GM04503 (cell line): ENCODE measurements at places on chromosomes 7 and 10.
A peak's percentile ranks its signal among the peaks of the same experiment; 100 is the strongest.

- no peak for DNase-seq
Observed at GRCh38 chr10:102493771-102494170, 8.7 kb downstream of the ACTR1A start.

DNA sequence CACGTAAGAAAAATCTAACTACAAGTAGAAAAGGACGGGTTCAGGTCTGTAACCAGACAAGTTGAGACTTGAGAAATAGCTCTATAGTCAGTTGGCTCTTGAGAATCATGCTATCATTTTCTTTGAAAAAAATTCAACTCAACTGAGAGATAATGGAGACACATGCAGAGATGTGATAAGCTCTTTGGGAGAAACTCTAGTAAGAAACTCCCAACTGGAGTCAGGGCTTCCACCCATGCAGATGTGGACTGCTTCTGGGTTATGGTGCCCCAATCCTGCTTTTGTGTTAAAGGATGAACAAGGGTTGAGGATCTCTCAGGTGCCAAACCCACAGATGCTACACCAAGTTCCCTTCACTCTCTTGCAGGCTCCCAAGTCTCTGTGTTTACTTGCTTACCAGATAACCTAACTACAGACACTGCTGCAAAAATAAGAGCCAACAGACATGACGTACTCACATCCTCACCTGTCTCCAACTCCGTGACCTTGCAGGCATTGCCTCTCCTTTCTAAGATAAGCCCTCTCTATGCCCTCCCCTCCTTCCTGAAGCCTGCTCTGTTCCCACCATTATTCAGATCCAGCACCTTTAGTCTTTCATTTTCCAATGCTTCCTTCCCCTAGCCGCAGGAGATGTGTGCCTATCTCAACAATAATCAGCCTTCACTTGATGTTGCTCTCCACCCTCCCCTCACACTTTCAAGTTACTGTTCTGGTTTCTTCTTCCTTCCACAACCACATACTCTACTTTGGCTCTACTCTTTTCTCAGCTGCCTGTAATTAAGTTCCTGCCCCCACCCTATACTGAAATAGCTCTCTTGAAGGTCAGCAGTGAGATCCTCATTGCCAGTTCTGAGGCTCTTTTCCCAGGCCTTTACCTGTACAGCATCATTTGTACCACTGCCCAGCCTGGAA, 130.0 kb downstream of the ICA1 start:
- DNase-seq: no peak

GRCh38 chr10:78301891-78302738, 268.5 kb downstream of the RPS24 start:
- DNase-seq: no peak

DNA sequence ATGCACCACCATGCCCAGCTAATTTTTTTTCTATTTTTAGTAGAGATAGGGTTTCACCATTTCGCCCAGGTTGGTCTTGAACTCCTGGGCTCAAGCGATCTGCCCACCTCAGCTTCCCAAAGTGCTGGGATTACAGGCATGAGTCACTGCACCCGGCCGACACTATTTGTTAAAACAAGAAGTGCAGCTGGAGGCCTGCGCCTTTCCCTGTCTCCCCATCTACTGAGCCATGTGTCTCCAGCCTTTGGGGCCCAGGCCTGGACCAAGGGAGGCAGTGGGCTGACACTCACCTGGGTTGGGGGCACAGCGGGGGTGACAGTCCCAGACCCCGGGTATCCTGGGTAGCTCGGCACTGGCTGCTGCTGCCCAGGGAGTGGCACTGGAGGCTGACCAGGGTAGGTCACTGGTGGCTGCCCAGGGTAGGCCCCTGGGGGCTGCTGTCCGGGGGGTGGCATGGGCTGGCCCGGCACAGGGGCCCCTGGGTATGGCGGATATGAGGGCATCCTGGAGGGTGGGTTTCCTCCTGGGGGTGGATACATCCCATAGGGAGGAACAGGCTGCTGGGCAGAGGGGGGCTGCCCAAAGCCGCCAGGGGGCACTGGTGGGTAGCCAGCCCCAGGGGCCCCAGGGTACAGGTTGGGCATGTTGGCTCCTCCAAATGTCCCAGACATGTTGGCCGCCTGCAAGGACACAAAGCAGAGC, 36.3 kb downstream of the PLAC9 start:
- no peak for DNase-seq

DNA sequence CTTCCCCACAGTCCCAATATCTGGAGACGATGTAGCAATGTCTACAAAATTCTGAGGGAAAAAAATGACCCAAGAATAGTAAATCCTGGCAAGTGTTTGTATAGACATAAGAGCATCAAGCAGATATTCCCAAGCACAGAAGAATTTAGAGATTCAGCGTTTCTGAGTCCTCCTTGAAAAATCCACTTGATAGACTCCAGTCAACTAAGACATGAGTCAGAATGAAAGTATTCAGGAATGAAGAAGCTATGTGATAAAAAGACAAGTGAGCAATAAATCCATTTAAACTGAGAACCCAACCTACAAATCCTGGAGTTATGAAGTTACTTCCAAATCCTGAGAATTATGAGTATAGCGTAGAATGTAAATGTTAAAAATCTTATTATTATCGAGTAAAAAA, 86.1 kb upstream of the NPY start:
- no peak for DNase-seq

DNA sequence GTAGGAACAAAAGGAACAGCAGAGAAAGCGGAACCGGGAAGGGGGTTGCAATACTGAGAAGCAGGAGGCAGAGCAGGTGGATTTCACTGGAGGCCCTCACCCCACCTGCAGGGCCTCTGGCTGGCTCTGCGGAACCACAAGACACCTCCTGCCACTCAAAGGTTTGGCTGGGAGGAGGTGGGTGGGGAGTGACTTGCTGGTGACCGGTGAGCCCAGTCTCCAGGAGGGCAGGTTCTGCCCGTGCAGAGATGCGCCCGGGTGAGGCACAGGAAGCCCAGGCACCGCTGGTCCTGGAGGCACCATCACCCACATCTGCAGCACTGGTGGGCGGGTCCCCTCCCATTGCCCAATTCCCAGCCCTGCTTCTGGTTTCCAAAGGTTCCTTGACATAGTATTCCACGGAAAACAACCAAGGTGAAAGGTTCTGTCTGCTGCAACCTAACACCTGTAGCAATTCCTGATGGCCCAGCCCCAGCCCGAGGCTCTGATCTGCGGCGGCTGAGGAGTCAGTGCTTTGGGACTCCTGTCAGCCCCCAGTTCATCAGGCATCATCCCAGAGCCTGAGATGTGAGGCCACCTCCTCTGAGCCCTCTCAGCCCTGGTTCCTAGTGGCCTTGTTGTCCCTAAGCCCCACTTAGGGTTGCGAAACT, 64.4 kb downstream of the CALML3 start:
- no peak for DNase-seq

- DNase-seq: no peak
Observed at GRCh38 chr10:86061278-86062197, 305.1 kb downstream of the GRID1 start.

GRCh38 chr7:87831097-87831496, 45.1 kb downstream of the SLC25A40 start:
- no peak for DNase-seq

GRCh38 chr10:59148701-59149100, 27.7 kb upstream of the PHYHIPL start:
- no peak for DNase-seq

DNA sequence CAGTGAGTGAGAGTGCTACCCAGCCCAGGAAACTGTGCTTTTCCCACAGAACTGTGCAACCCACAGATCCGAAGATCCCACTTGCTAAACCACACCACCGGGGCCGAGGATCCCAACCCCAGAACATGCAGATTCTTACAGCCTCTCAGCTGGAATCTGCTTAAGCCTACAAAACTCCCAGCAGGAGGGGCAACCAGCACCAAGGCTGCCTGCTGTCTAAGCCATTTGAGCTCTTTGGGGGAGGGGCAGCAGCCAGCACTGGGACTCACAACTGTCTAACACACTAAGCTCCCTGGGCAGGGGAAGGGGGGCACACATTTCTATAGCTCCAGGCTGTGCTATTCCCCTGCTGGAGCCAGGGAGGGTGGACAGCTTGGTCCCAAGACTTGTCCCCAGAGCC, 529.9 kb downstream of the XPNPEP1 start:
- no peak for DNase-seq

DNA sequence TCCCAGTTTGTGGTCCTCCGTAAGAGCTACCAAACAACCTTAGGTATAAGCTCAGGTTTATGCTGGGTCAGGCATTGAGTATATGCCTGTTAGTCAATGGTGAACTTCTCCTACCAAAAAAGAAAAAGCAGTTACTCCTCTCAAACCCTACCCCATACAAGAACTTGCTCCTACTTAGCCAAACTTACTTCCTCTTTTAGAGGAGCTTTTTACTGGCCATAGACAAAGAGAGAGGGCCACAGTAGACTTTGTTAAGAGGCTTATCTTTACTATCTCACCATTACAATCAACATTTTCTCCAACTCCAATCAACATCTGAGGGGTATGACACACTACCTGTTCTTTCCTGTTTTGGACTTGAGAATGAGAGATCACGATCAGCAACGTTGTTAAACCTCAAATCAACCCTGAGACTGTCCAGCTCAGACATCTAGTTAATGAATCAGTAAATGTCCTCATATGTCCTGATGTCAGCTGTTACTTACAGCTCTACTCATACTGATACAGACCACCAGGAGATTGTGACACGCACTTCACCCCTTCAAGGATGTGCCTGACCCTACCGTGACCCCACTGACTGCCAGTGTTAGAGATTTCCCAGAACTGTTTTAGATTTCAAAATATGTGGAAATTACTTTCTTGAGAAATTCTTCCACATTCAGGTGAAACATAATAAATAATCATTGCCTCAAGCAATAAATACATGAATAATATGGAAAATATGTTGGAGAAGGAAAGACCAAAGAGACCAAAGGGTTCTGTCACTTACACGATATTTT, 18.4 kb upstream of the CCDC71L start:
- DNase-seq: peak; percentile 32

- no peak for DNase-seq
Observed at GRCh38 chr10:105605918-105606317, 964.8 kb downstream of the SORCS3 start.

- DNase-seq: no peak
Observed at GRCh38 chr7:37341033-37341630, 107.5 kb downstream of the ELMO1 start.

DNA sequence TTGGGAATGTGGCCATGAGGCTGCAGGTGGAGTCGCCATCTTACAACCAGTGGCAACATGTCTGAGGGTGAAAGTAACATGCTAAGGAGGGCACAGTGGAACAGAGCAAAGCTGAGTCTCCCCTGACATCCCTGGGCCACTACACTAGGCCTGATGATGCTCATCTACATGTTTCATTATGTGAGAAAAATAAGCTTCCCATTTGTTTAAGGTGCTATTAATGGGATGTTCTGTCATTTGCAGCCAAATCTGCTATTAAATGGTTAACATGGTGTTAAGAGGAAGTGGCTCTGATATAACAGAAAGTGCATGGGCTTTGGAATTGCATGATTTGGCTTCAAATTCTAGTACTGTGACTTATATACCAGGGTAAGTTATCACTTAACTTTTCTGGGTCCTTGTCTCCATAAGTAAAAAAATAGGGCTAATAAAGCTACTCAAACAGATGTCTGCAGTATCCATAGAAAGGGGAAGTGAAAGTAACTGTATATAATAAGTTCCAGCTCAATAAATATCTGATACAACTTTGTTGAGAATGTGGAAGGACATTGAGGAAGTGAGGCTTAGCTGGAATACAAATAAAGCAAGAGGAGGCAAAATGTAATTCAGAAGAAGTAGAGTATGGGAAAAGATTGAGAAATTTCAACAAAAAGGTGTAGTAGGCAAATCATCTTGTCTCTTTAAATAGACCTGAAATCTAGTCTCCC, 158.9 kb downstream of the RTKN2 start:
- DNase-seq: no peak

DNA sequence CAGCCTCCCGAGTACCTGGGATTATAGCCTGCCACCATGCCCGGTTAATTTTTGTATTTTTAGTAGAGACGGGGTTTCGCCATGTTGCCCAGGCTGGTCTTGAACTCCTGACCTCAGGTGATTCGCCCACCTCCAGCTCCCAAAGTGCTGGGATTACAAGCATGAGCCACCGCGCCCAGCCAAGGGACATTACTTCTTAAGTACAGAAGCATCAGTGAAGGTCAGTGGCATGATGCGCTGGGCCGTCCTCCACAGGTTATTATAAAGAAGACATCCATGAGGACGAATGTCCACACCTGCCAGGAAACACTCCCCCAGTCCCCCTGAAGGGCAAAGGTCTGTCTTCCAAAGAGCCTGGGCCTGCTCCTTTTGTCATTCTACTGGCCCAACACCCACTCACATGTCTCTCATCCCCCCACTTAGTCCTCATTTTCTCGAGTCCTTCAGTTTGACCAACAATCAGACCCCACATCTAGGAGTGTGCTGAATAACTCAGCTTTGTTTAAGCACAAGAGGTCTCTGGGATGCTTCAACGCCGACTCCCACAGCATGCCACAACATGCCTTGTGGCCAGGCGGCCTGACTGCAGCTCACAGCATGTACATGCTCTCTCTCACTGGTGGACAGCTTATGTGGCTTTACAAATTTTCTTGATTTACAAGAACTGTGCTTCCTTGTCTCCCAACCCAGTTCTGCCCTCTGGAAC, 73.0 kb downstream of the CTBP2 start:
- no peak for DNase-seq

DNA sequence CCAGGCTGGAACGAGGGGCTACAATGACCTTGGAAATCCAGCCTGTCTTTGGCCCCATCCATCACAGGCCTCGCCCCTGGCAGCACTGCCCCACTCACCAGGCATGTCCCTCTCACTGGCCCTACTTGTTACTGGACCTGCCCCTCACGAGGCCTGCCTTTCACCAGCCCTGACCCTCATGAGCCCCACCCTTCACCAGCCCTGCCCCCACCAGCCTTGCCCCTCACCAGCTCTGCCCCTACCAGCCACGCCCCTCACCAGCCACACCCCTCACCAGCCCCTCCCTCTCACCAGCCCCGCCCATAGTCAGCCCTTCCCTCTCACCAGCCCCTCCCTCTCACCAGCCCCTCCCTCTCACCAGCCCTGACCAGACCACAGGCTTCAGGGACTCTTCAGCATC, 57.8 kb downstream of the COL26A1 start:
- no peak for DNase-seq

DNA sequence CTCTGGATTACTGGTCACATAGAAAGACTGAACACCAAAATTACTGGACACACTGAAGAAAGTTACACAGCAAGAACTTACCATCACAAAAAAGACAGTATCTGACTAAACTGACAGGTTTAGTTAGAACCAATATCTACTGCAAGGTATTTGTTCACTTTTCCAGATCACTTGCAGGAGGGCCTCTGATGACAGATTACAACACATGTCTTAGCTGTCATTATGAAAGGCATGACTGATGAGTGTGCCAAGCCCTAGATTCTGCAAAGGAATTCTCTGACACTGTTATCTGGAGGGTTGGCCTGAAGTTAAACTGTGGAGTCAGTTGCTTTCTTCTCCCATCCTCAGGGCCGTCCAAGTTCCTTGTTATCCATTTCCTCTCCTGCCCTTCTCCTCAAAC, 242.7 kb downstream of the KIF20B start:
- DNase-seq: no peak

- DNase-seq: no peak
Observed at GRCh38 chr10:19882621-19883020, 66.4 kb downstream of the PLXDC2 start.

DNA sequence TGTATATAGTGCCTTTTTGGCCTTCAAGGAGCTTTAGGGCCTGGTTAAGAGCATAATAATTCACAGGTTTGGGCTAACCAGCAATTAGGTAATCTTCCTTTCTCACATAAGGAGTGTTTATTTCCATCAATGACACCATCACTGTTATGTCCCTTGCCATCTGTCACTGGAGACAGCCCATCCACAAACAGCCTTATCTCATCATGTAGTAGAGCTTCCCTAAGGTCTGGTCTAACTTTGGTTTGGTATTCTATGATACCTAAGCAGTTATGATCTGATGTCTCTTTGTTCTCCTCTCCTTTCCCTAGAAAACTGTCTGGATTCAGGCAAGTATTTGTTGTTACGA, 26.4 kb downstream of the MAPK8 start:
- no peak for DNase-seq
